Stimulated activated naive CD4-positive, alpha-beta T cell (primary cell): ENCODE measurements at places on chromosomes 1 and 21.

- peak; percentile 5 for DNase-seq
Observed at GRCh38 chr1:160251687-160252526, 10.4 kb downstream of the DCAF8 start.

GRCh38 chr1:113660088-113660487, 99.2 kb downstream of the PHTF1 start:
- no peak for DNase-seq

GRCh38 chr1:82487778-82488177, 687.0 kb downstream of the ADGRL2 start:
- no peak for DNase-seq

GRCh38 chr1:79551321-79551720, 544.8 kb upstream of the ADGRL4 start:
- no peak for DNase-seq

DNA sequence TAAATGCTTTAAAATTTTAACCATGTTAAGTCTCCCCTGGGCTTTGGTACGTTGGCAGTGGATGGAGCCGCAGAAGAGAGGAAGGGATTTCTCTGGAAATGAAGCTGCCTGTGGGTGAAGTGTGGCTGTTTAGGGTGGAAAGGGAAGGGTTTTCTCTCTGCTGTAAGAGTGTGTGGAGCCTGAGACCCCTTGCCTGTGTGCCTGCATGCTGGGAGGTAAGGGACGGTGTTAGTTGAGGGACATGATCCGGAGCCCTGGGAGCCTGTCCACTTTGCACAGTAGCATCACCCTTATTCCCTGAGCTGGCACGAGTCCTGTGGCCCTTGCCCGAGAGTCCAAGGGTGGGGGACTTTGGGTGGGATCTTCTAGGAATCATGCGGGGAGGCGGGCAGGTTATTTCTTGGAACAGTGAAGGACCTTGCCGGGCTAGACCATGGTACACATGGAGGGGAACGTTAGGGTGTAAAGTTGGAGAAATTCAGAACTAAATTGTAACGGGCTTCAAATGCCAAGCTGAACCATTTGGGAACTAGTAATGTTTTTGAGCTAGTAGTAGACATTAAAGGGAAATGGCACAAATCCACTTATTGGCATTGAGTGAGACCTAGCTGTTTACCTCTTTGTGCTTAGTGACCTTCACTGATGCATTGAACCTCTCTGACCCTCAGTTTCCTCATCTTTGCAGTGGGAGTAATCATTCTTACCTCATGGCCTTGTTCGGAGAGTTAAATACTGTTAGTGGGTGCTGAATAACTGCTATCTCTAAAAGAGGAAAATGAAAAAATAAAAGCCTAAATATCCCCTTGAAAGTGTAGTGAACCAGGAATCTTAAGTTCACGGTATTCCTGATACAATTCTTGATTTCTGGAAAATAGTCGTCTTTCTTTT, 3.5 kb downstream of the GALNT2 start:
- no peak for DNase-seq

DNA sequence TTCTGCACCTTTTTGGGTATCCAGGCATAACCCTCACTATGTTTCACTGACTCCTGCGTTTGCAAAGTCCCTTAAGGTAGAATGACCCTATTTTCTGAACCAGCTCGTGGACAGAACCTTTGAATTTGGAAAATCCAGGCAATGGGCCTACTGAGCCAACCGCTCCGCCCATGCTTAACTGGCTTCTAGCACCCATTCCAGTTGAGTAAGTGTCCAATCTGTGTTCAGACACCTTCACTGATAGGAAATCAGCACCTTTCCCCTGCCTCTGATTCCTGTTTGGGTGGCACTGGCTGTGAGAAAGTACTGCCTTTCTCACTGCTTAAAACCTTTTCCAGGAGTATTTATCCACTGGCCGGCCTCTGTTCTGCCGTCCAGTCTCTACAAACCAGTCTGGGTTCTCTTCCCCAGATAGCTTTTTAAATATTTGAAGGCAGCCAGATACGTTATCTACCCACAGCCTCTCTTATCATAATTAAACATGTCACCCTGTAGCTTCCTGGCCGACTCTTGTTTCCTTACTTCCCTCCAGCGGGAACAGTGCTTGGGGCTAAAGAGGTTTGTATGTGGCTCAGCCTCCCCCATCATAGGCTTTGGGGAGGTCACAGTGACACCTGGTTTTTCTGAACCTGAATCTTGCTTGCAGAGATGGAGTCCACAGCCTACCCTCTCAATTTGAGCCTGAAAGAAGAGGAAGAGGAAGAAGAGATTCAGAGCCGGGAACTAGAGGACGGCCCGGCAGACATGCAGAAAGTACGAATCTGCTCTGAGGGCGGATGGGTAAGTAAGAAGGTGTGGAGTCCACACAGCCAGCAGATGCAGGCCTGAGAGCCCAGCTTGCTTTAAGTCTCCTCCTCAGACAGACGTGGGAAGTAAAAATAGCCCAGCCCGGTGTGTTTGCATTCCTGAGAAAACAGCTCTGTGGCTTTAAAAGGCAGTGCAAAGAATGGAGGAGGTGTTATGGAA, 1.3 kb downstream of the POGK start:
- no peak for DNase-seq

DNA sequence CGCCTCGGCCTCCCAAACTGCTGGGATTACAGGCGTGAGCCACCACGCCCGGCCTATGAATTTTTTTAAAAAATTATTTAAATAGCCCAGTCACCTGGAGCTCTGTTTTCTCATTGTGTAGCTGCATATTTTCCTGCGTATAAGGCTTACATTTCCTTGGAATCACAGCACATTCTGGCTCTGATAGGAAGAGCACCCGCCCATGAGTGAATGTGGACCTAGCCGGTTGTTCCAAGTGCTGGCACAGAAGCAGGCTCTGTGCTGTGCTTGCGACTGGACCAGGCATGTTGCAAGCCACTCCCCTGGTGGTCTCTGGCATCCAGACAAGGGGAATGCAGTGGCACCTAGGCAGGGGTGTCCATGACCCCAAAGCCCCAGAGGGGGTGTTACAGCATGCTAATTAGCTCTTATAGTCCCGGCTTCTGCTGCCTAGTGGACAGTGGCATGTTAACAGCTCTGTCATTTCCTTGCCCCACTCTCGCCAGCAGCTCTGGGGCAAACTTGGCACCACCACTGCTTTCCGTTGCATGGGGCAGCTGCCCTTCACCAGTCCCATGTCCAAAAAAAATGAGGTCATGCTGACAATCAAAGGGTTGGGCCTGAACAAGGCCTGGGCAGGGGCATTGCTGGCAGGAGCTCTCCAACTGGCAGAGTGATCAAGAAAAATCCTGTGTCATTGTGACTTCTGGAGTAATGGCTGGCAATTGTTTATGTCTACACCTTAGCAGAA, 5.2 kb upstream of the VTCN1 start:
- no peak for DNase-seq

GRCh38 chr1:92886886-92887419, 55.1 kb downstream of the RPL5 start:
- DNase-seq = no peak

- no peak for DNase-seq
Observed at GRCh38 chr1:229286099-229286766, 15.3 kb downstream of the RAB4A start.

GRCh38 chr1:80385650-80386049, 1379.1 kb upstream of the ADGRL4 start:
- no peak for DNase-seq

DNA sequence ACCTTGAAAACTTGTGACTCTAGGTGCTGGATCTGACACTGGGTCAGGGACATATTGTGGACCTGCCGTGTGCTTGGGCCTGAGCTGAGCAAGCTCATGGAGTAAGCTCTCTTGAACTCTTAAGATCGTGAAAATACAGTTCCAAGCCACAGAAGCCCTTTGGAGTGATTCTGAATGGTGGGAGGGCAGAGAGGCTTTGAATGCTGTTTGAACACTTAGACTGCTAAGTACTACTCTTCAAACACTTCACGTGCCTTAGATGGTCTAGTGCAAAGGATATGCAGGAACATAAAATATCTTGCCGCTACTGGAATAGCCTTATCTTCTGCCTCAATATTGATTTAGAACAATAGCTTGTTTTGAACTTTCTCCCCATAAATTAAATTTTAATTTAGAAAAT, 21.6 kb downstream of the ROR1 start:
- no peak for DNase-seq

GRCh38 chr1:51415963-51416362, 85.6 kb upstream of the TTC39A start:
- no peak for DNase-seq

DNA sequence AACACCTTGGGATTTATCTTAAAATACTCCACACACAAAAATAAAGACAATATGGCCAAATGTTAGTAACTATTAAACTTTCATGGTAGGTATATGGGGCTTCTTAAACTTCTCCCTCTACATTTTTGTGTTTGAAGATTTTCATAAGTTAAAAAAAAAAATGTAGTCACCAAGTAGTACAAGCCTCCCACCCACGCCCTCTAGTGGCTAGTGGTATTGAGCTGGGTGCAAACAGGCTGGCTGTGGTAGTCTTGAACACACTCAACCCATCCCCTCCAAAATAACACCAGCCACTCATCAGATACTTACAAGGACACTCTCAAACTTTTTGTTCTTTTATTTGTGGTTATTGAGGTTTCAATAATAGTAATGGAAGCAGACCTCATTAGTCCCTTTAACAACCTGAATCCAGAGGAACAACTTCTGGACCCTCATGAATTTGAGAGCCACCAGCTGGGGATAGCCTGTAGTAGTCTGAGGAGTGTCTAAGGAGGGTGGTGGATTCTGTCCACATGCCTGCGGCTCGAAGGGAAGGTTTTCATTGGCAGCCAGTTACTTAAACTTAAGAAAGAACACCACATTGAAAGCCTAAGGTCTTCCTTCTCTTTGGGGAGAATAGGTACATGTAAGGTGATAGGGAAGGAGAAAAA, 15.6 kb downstream of the RD3 start:
- peak; percentile 57 for DNase-seq

DNA sequence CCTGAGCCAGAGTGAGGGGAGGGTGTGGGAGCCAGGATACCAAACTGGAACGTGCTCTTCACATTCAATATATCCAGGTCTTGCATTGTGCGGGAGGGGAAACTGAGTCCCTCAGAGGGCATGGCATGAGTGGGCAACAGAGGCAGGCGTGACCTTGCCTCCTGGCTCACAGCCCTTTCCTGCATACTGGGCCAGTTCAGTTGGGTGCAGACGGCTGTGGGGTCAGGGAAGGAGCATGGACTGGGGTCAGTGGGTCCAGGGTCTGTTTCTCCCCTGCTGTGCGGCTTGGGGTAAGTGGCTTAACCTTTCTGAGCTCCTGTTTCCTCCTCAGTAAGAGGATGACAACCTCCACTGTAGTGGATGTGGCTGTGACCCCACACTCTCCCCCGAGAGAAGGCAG, 16.6 kb downstream of the SERINC2 start:
- DNase-seq = no peak

GRCh38 chr1:186829686-186830587, 1.2 kb downstream of the PLA2G4A start:
- no peak for DNase-seq

GRCh38 chr1:117181630-117182041, 29.1 kb downstream of the VTCN1 start:
- no peak for DNase-seq

DNA sequence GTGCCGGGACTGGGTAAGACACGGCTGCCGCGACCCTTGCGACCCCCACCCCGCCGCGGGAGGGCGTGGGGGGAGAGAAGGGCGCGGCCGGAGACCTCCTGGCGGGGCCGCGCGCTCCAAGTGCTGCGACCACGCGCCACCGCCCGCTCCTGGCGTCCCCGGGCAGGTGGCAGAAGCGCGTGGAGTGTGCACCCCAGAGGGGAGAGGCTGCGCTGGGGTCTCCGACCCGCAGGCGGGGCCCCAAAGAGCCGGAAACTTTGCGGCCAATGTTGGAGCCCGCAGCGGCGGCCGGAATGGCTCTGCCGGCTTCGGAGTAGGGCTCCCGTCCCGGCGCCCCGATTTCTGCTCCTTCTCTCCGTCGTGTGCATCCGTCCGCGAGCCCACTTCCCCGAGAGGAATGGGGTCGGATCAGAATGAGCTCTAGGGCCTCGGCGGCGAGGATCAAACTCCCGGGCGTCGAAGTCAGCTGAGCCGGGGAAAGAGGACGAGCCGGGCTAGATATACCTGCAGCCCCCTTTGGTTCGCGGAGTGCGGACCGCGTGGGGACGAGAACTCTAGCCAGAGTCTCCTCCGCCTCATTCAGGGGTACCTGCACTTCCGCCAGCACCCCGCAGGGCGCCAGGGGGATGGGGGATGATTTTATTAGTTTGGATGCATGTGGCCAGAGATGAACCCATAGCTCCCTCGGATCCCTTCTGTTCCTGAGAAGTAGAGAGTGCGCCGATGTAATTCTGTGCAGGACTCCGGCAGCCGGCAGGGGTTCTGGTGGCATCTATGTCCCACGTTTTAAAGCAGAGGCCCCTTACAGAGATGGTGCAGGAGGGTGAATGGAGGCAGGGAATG, 751 bp downstream of the STUM start:
- DNase-seq = no peak

DNA sequence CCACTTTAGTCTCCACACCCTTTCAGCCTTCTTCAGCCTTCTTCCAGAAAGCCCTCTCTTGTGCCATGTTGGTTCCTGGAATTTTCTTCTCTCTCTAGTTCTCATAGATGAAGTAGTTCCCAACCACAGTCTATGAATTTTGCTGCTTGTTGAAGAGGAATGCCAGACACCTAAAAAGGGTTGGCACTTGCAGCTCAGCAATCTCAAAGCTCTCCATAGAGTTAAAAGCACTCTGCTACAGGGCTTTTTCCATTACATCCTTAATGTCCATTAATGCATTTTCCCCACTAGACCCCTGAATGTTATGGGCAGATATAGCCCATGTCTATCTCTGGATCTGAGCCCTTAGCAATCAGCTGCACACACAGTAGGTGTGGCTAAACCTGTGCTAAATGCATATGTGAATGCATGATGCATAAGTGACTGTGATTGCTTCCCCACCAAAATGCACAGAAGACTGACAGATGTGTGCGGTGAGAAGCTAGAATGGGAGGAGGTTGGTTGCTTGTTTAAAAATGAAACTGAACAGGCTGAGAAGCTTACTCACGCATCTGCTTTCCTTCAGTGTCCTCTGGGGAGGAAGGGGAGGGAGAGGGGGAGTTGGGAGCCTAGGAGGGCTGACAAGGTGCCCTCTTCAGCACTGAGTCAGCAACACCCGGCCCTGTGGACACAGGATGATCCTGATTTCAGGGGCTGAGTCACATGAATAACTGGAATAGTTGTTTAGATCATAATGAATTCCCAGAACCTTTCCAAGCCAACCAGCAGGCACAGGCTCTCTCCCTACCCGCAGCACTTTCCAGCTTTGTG, 146.1 kb upstream of the FGGY start:
- no peak for DNase-seq

GRCh38 chr1:147201276-147201675, 23.9 kb downstream of the FMO5 start:
- no peak for DNase-seq

GRCh38 chr1:154418062-154418921, 13.1 kb downstream of the IL6R start:
- DNase-seq = no peak

GRCh38 chr1:214524824-214525223, 26.6 kb downstream of the PTPN14 start:
- no peak for DNase-seq

- DNase-seq = no peak
Observed at GRCh38 chr1:220067269-220068204, 21.2 kb upstream of the EPRS1 start.

- no peak for DNase-seq
Observed at GRCh38 chr1:8604041-8604945, 213.1 kb downstream of the RERE start.
